ENCODE measurements at places on chromosomes 1 and 21. TPM values are rescaled to one million over a fixed set of nuclear protein-coding genes. Genes with fewer than 3 reads are reported as not detected.

The GCSAML gene
- total RNA-seq, result 0.06 TPM

DNA sequence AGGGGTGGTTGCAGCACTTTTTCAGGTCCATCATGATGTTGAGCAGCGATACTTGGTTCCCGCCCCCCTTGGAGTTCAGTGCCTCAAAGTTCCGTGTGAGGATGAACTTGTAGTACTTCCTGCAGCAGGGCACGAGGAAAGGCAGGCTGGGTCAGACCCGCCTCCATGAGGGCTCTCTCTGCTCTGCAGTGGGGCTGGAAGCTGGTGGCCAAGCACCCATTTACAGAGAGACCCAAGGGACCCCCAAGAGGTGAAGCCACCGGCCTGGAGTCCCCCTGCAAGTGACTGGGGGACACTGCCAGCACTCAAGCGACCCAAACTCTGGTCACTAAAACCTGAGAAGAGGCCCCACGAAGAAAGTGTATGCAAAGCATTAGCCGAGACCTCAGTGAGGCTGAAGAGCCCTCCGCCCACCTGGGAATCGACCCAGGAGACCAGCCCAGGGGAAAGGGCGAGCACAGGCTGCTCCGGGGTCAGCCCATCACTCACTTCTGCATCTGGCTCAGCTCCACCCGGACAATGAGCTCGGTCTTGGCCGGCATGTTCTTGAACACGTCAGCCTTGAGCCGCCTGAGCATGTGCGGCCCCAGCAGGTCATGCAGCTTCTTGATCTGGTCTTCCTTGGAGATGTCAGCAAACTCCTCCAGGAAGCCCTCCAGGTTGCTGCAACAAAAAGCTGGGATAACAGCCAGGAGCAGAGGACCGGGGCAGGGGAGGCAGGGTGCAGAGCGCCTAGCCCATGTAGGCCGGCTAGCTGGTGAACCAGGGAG is 45.2 kb downstream of the CHD5 start:
- no peak for DNase-seq

- peak; percentile 81 for DNase-seq
These were observed 758 bp downstream of the PTBP2 start for GRCh38 chr1:96722161-96722922.

The PTP4A2 gene
- total RNA-seq, result 218 TPM

DNA sequence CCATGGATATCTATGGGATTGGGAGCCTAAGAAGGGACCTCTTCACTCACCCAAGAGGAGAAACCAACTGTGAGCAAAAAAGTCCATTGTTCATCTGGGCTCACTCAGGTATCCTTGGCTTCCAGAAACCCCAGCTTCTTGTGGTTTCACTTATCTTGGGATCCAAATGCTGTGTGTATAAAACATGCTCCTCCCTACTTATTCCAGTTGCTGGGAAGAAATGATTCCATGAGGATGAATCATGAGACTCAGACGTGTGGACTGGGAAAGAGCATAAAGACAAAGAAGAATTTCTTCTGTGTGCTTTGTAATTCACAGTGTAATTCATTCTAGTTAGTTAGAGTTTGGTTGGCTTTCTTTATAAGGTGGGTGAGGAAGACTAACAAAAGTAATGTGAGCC is 283.7 kb downstream of the ZNF648 start:
- no peak for DNase-seq

GRCh38 chr1:9292361-9293240 is at the start of gene SPSB1:
Gene SPSB1, plus strand, starts transcription at chr1:9292894. Its CDS starts 62,998 bp downstream, at chr1:9355892.
- DNase-seq, result peak; percentile 76

The FAM131C gene
- total RNA-seq, result 3.6 TPM

The FCER1G gene
- total RNA-seq, result 17.1 TPM

The PRAMEF10 gene
- not detected for total RNA-seq

The DARS2 gene
- 10.9 TPM for total RNA-seq

DNA sequence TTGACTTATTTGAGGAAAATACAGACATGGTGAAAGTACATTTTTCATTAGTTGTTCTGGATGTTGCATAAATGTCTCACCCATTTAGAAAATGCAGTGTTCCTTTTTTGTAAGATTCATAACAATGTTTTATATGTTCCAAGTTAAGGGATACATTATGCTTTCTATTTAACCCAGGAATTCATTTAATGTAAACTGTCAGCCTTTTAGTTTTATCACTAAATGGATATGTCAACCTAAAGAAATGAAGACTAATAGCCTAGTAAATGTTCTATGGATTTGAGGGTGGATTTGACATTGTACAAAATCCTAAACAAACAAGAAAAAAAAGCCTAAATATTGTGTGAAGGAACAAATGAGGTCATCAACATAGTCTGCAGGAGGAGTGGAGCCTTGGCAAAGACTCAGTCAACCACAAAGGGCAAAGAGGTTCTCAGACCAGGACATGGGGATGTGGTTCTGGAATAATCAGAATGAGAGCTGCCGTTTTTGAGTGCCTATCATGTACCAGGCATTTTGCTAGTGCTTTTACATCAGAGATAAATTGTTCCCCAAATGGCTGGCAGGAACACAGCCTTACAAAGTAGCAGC is 8.8 kb upstream of the INSL5 start:
- DNase-seq, result no peak

The LRRC38 gene
- total RNA-seq, result not detected

DNA sequence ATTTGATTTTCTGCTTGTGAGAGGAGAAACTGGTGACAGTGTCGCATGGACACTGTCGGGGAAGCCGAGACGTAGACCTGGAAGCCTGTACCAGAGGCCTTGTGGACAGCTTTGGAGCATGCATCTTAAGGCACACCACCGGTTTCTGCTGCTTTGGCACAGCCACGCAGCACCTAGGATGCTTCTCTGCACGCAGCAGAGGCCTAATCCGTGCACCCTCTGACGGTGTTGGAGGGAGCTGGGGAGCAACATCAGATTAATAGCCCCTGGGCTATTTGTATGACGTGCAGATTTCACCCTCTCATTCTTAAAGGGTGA is 30.3 kb downstream of the TEX35 start:
- no peak for DNase-seq

The TESK2 gene
- total RNA-seq, result 1.5 TPM
